ENCODE measurements at places on chromosomes 11 and 22.
A peak's percentile ranks its signal among the peaks of the same experiment; 100 is the strongest.

DNA sequence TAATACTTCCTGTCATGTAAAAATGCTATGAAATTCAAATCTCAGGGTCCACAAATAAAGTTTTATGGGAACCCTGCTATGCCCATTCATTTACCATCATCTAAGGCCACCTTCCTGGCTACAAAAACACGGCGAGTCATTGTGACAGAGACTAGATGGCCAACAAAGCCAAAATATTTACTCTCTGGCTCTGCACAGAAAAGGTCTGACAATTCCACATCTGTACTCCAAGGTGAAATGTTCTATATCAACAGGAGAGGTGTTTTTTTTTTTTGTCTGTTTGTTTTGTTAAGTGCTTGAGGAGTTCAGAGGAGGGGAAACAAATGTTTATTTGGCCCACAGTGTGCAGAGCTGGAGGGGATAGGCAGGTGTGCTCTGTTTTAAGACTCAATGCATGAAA, 18.6 kb upstream of the TMA7B start:
- no peak for DNase-seq

GRCh38 chr11:62805076-62805892, at the start of gene NXF1:
Gene NXF1, minus strand, starts transcription at chr11:62805440. Its CDS starts 84 bp downstream, at chr11:62805356.
- peak; percentile 89 for DNase-seq

DNA sequence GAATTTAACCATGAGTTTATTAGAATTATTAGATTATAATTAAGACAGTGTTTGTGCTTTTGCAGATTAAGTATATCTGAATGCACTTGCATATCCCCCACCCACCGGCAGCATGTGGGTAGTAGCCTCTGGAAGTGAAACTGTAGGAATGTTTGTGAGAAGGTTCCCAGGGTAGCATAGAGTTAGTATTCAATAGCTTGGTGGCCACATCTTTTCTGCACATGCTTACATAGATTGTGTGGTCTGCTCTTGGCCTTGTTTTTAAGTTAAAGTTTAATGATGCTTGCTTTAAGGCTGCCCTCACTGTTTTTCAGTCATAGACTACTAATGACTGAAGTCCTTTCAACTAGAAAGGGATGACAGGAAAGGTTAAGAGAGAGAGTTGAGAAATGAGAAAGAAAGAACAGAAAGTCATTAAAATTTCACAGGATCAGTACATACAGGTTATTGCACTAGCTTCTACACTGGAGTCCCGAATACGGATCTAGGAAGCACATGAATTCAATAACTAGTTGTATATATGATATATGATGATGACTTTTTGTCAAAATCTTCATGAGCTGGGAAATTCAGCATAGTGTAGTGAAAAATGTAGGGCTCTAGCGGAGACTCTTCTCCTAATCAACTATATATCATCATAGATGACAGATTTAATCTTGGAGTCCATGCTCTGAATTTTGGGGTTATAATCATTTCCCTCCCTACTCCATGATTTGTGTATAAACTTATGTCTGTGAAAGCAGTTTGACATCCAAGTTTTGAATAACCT, 137.1 kb downstream of the ARHGAP42 start:
- DNase-seq, result no peak

GRCh38 chr11:68825571-68825970, 16.1 kb downstream of the CPT1A start:
- DNase-seq, result no peak

- no peak for DNase-seq
These were observed 8.5 kb downstream of the ABCC8 start for GRCh38 chr11:17468122-17468521.

DNA sequence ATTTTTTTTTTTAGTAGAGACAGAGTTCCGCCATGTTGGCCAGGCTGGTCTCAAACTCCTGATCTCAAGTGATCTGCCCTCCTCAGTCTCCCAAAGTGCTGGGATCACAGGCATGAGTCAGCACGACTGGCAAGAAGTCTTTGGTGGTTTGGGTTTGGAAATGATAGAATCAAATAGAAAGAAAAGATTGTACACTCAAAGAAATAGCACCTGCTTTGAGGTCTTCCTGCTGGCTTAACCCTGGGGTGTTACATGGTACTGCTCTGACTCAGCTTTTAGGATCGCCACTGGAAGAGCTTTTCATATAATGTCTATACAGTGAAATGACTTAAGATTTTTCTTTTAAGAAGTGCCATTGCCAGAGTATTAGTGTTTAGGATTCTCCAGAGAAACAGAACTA, 50.2 kb downstream of the JAM3 start:
- no peak for DNase-seq
